PC-3 (cell line): ENCODE measurements at places on chromosomes 4 and X.

DNA sequence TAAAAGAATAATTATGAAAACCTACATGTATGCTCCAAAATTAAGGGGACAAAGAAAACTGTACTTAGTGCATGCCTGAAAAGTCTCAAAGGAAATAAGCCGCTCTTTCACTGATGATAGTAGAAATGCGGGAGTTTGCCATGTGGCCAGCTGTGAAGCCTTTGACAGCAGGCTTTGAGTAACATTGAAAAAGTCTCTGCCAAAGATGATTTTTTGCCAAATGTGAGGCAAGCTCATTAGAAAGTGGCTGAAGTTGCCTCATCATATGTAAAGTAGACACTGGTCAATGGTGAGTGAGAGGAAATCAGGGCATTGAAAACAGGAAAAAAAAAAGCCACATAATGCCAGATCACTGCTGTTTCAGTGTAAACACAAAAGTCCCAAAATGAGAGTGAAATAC, 2360.1 kb downstream of the PCDH7 start:
- no peak for DNase-seq

GRCh38 chr4:122963216-122963615, 40.8 kb upstream of the NUDT6 start:
- DNase-seq: peak; percentile 32

- no peak for DNase-seq
These were observed 109.5 kb downstream of the FRYL start for GRCh38 chr4:48670587-48670986.

- DNase-seq: no peak
These were observed 6.1 kb downstream of the FGF2 start for GRCh38 chr4:122832732-122833131.

DNA sequence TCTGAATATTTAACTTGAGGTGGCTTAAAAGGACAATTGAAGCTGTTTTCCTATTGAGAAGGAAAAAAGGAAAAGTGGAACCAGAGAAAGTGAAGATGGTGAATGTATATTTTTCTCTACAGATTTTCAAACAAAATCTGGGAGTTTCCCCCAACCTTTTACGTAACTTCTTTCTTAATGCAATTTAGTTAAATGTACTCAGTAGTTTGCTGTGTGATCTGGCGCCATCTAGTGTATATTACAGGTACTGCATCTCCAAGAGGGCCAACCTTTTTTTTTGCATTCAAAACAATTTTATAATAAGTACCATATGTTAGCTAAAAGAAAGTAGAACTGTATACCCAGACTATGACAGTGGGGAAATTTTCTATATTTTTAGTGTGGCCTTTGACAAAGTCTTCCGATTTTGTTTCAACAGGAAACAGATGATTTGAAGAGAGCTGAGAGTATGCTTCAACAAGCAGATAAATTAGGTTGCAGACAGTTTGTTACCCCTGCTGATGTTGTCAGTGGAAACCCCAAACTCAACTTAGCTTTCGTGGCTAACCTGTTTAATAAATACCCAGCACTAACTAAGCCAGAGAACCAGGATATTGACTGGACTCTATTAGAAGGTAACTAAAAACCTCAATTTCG, 82.0 kb downstream of the PLS3 start:
- peak; percentile 75 for DNase-seq

- DNase-seq: no peak
These were observed 56.9 kb upstream of the ABCG2 start for GRCh38 chr4:88215351-88215750.

- DNase-seq: no peak
These were observed 102.1 kb upstream of the KLF8 start for GRCh38 chrX:56130031-56130430.
